Stimulated activated CD8-positive, alpha-beta memory T cell treated with anti-CD3 and anti-CD28 coated beads, Interleukin-2, amount 100 ng/mL, for 1 hour (primary cell): ENCODE measurements at places on chromosomes 7 and 10.

- no peak for DNase-seq
Observed at GRCh38 chr7:131336956-131337355, 9.3 kb downstream of the MKLN1 start.

- no peak for DNase-seq
Observed at GRCh38 chr10:119747940-119748339, 22.1 kb downstream of the INPP5F start.

GRCh38 chr7:66505531-66506451 is 122.9 kb upstream of the KCTD7 start:
- DNase-seq = no peak

- DNase-seq = no peak
Observed at GRCh38 chr7:32163896-32164295, 93.7 kb upstream of the PDE1C start.

DNA sequence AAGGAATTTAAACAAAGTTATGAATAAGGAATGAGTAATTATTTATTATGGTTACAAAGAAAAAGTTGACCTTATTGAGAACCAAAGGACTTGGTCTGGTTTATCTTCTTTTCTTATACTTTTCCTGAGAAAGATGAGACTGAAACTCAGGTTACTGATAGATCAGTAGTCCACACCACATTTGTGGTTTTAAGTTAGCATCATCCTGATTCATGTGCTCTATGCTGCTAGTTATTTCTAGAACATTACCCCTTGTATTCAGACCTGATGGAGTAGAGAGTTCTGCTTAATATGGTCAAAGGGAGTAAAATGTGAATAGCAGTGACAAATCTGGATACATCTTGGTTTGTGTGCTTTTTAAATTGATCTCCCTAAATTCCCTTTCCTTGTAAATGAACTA is 63.8 kb downstream of the FOXP2 start:
- DNase-seq = no peak

DNA sequence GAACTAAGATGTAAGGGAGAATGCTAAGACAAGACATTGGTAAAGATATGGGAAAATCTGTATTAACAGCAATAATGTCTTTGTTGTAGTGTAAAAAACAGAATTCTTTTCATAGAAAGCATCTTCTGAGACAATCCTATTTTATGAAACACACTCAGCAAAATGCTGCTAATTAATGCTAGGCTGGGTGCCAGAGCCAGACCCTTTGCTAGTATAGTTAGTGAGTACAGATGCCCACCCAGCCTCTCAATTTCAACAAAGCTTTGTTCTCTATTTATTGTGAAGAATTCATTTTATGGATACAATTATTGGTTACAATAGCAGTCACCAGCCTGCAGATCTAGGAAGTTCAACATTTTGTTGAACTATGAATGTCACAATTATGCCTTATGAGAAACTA is 131.0 kb downstream of the SEM1 start:
- DNase-seq = no peak

DNA sequence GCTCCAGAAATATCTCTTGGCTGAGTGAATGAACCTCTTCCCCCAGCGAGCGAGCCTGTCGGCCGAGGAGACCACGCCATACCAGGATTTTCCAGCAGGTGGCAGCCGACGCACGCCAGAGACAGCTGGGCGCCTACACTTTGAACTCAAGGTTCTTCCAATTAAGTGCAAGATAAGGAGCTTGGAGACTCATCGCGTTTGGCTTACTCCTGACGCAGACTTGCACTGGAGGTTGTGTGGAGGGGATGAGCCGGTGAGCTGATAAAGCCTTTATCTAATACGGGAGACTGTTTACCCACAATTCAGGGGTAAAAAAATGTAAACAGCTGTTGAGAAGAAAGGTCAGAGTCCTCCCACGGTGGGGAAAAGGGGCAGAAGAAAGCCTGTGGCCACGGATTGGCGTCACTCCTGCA is 45.9 kb upstream of the EMX2 start:
- DNase-seq = peak; percentile 45

DNA sequence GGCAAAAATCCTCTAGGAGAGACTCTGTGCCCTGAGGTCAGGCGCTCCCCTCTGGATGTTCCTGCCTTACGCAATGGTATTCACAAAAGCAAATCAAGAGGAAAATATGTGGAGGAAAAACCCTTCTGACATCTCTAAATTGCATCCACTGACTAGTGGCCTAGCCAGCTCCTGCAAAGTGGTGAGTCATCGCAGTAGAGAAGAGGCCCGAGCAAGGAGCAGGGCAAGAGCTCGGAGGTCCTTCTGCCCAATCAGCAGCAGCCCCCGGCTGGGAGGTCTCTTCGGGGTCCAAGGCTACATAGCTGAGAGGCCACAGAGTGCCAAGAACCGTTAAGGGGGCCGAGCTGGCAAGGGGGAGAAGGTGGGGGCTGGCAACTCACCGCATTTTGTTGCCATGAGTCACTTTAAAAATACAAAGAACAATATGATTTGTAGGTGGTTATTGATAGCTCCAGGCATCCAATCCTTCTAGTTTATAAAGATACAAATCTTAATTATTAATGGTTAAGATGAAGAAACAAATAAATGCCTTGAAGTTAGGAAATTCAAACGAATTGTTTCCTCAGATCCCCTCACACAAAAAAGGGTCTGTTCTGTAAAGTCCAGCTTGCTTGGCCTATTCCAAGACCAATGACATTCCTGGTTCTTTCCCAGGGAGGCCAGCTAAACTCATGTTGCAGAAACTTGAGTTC is 161.6 kb downstream of the PKD1L1 start:
- no peak for DNase-seq

DNA sequence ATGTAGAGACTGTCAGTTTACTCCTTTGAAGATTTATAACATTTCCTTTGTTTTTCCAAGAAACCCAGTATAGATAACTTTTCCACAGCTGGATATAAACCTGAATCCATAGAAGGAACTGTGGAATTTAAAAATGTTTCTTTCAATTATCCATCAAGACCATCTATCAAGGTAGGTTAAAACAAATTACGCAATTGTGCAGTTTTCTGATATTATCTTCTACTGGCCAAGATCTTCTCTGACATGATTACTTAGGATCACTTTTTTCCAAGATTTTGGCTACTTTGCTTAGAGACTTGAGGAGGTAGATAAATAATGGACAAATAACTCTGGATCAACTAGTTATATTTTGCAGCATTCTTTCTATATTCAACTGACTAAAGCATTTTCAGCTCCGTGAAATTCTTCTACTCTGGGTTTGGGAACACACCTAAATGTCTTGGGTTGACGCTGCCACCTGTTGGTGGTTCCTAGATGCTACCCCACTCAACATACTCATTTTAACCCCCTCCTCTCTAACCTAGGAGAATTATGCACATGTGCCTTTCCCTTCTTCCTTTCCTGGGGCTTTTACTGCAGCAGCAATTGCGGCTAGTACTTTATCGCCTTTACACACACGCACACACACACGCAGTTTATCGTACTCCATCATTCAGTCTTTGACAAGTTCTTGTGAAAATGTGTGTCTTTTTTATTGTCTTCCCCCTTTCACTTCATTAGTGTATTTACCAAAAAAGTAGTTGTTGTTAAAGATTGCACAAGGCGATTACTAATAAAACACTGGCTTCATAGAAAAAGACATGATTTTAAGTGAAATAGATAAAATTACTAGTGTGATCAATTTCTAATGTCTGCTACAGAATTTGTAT is 32.7 kb downstream of the ABCB5 start:
- DNase-seq = no peak

- DNase-seq = no peak
Observed at GRCh38 chr10:121469797-121470606, 128.2 kb downstream of the FGFR2 start.

DNA sequence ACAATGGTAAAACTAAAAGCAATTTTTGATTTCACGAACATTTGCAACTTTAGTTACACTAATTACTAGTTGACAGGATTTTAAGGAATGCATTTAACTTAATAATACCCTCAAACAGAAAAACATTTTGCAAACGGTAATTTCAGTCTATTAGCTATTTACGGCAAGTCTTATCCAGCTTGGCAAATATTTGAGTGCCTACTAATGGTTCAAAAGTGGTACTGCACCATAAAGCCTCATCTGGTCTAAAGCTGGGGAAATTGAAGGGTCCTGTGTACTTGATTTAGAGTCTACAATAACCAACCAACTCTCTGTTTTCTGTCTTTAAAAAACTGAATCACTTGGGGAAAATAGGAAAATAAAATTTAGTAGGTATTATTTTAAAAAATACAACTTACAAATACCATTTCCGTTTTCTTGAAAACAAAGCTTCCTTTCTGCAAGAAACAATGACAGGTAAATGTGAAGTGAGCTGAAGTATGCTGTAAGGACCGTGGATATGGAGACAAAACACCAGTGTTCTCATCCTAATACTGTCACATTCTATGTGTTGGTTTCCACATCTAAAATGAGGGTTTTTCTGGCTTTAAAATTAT is 142.3 kb downstream of the VPS50 start:
- no peak for DNase-seq

DNA sequence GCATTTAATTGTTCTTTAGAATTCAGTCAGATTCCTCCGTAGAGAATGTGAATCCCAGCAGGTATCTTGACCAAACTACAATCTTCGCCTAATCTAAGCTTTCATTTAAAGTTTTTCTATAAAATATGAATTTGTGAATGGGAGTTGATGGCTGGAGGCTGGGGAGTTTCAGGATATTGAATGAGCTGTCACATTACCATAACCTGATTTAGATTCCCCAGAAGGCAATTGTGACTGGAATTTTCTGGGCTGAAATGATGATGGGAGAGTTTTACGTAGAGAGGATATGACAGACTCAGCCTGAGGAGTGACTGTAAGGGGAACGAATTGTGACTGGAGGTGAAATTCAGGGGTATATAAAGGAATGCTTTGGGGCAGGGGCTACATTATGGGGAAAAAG is 411.7 kb upstream of the FZD8 start:
- DNase-seq = no peak

DNA sequence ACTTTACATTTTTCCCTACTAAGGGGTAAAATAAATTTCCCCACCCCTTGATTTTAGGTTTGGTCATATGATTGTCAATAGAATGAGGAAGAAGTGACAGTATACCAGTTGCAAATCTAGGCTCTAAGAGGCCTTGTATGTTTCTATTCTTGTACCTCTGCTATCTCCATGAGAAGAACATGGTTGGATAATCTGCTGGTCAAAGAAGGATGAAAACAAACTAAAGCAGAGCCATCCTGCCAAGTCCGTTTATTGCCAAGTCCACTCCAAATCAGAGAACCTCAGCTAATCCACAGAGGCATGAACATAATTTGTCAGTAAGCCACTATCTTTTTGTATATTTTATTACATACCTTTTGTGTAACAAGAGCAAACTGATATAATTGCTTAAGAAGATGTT is 98.0 kb downstream of the CRPPA start:
- DNase-seq = no peak

- DNase-seq = no peak
Observed at GRCh38 chr7:22660293-22660692, 66.7 kb upstream of the IL6 start.

DNA sequence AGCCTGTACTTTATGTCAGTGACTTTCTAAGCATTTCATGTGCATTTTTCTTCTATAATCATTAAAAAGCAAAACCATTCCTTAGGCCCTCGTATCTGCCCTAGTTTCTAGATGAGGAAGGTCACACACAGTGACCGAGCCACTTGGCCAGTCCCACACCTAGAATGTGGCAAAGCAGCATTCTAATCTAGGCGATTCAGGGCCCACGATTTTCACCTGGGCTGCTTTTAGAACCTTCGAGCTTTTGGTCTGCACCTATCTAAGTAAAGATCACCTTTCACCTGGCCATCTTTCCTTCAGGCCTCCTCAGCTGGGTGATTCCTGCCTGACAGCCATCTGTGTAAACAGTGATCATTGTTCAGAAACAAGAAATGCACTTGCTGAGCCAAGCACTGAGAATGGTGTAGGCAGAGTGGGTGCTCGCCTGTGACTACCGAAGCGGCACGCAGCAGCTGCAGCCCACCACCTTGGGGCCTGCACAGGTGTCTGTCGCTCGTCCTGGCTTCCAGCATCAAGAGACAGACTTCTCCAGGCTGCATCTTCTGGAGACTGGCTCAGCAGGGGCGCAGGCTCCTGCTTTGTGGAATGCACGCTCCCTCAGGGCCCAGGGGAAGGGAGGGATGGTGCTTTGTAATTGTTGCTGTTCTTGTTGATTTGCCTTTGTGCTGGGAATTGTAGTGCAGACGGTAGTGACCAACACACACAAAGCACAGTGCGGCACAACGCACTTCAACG is 149.0 kb upstream of the INSYN2A start:
- DNase-seq = no peak

DNA sequence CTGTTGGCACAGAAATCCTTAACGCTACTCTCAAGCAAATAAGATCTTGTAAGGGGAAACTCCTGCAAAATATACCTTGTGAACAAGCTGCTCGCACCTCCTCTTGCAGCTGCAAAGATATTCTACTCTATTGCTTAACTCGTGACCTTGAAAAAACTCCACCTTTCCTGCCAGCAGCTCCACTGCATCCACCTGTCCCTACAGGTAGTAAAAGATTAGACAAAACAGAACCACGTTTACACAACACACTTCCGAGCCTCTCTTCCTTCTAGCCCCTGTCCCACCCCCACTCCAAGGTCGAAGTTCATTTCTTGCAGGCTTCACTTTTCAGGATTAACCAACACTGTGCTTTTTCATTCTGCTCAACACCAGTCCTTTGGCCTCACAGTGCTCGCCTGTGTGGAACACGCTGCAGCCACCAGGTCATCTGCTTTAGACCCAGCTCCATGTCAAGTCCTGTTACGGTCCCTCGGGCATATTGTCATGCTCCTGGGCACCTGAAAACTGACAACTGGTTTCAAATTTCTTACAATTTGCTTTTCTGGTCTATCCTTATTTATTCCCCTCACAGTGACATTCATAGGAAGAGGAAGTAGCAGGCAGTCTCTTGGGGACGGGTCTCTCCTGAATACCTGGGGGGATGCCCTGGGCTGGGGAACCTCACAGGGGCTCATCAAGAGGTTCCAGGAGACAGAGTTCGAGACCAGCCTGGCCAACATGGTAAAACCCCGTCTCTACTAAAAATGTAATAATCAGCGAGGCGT is 165.8 kb upstream of the KLF14 start:
- DNase-seq = no peak

DNA sequence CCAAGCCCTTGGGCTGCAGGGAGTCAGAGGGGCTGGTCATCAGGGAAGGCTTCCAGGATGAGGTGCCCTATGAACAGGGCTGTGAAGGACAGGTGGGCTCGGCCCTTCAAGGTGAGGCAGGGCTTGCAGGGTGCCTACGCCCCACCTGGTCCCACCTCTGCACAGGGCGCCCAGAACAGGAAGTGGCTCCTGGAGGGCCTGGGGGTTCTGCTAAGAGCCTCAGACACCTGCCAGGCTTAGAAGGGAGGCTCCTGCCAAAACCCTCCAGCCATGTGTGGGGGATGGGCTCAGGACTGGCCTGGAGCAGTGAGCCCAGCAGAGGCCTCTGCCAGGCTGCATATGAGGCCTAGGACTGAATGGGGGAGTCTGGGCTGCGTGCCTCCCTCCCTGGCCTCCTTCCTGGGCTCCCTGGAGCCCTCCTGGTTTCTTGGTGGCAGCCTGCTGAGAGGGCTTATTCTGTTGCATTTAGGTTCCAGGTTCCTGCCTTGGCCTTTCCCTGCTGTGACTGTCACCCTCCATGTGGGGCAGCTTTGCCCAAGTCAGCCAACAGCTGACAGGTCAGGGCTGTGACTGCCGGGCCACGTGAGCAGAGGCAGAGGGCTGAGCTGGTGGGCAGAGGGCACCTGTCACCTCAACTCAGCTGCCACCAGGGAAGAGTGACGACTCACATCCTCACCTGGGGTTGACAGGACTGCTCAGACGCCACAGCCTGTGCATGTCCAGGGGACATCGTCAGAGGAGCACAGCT is 45.2 kb upstream of the MSMB start:
- DNase-seq = no peak

- no peak for DNase-seq
Observed at GRCh38 chr7:127532736-127533135, 52.7 kb downstream of the GCC1 start.
